Ascending aorta (tissue), 2 donors: ENCODE measurements at places on chromosomes 11 and 22. TPM values are rescaled to one million over a fixed set of nuclear protein-coding genes. Genes with fewer than 3 reads are reported as not detected.

- no peak for DNase-seq
These were observed 74.5 kb upstream of the ARFGAP3 start for GRCh38 chr22:42931421-42932196.

GRCh38 chr11:61543606-61544306 lies 35.2 kb downstream of the LRRC10B start:
- no peak for DNase-seq

DNA sequence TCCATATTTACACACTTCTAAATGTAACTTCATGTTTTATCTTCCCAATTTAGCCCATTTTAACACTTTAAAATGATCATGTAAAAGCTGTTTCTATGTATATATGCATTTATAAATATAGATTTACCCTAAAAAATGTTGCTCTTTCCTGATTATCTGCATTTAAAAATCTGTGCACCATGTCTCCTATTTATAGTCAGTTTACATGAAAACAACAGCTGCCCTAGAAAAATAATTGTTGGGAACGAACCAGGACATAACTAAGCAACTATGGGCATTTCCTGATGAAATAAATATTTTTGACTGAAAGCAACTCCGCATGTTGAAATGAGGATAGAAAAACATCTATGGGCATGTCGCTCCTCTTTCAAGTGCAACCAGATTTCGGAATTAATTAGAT lies 1368.2 kb downstream of the FAM181B start:
- DNase-seq: no peak

GRCh38 chr11:6539748-6540268 lies 42.7 kb downstream of the DNHD1 start:
- no peak for DNase-seq

DNA sequence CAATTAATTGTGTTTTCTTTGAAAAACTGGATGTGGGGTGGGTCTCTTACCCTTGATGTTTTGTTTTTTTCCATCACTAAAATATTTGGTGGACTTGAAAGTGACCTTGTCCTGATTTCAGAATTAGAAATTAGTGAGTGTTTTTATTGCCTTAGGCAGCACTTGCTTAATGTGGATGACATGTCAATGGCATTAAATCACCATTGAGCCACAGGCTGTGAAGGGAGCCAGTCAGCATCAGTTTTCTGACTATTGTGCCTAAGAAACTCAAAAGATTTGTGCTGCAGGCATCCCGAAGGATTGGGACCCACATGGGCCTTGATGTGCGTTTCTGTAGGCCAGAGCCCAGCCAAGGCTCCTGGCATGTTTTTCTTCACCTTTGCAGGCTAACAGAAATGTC lies 53.8 kb downstream of the SWAP70 start:
- DNase-seq: no peak

DNA sequence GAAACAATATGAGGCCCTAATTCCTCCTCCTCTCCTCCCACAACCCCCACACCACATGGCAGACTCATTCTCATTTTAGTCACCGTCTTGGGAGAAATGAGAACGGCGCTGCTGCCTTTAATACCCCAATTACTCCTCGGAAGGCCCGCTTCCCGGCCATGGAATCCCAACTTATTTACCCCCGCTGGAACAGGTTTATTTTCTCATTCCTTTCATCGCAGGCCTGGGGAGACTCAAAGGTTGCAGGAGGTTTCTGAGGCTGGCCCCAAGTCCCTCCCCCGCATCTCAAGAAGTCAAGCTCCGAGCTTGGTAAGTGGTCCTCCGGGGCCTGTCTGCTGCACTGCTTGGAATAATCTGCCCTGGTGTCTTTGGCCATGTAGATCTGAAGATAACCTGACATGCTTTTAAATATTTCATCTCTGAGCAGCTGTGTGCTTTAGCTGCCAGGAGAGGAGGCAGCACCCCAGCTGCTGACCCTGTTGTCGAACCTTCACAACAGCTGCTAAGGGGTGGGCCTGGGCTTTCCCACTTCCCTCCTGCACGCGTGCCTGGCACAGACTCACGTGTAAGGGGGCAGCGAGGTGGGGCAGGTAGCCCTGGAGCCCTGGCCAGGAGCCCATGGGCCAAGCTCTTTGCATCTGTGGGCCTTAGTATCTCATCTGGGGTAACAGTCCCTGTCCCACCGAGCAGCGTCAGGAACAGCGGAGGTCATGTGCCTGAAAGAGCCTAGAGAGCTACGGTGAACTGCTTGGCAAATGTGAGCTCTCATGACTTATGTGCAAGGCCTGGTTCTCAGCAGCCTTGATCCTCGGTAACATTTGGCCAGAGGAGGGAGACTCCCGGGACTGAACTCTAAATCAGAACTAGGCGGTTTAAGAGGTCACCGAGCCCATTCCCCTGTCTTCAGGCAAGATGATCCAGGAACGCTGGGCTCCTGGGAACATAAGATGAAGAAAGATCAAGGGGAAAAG lies 164.6 kb downstream of the ST3GAL4 start:
- no peak for DNase-seq

DNA sequence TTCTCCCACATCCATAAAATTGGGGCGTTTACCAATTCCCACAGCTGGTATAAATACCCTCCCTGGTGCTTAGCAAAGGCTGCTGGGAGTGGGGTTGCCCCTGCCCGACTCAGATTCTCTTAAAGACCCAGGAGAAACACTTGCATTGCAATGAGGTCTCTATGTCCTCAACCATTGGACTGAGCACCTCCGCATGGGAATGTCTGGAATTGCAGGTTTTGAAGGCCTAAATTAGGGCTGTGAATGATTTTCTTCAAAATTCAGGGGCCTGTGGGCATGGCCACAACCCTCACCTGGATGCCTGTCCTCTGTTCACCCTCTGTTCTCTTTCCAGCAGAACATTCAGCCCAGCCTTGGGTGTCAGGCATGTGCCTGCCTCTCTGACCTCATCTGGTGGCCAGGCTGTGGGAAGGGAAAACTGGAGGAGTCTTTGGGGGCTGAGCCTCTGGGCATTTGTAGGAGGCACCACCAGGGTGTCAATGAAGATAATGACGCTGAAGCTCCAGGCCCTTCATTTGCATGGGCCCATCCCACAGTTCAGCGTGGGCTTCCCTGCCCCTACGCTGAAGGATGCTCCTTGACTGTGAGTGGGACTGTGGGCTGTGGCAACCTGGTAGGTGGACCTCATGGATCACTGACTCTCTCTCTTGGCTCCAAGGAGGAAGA lies 52.7 kb upstream of the MYEOV start:
- no peak for DNase-seq

DNA sequence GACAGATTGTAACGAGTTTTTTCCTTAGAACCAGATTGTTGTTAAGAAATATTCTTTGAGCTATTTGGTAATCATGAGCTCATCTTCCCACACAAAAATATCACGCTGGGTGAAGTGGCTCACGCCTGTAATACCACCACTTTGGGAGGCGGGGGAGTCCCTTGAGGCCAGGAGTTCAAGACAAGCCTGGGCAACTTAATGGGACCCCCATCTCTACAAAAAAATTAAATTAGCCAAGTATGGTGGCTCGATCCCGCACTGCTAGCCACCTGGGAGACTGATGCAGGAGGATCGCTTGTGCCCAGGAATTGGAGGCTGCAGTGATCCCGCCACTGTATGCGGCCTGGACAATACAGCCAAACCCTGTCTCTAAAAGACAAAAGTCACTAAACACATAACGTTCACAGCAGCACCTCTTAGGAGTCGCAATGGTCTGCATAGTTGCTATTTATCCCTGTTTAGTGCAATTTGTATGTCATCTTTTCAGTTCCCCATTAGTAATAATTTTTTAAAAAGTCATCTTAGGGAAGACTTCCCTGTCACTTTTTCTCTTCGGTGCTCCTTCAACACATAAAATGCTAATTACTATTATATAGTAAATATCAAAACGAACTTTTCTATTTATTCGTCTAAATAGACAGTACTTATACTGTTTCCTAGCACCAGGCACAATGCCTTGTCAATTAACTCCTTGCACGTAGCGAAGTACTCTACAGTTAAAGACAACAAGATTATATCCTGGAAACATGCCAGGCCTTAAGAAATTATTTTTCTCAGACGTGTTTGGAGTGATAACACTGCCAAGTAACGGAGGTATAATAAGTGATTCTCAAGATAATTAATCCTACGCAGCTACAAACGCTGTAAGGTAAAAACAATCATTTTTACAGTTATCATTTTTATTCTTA lies 1.1 kb downstream of the ST13 start:
- no peak for DNase-seq

GRCh38 chr11:128324531-128325141 lies 262.7 kb downstream of the ETS1 start:
- DNase-seq: no peak

DNA sequence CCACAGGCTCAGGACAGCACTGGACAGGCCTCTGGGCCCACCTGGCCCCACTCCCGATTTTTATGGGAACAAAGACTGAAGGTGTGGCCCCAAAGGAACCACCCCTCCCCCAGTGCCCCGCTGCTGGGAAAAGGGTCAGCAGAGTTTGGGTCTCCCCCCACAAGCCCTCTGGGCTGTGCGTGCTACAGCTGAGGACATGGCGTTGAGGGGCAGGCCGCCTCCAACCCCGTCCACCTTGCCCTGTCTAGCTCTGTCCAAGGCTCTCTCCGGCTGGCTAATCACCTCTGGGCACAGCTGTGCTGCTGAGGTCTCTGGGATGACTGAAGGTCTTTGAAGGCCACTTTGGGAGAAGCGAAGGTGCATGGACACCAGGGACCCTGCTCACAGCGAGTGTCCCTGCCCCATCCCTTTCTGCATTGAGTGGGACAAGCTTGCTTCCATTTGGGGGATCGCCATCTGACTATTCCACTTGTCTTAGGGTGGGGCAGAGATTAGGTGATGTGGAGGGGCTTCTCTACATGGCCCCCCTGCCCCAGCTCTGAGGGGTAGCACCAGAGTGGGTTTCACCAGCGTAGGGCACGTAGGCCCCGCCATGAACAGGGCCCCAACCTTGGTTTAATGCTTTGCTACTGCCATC lies 6.5 kb downstream of the ASCL2 start:
- no peak for DNase-seq

GRCh38 chr11:35944503-35945136 lies 758 bp downstream of the LDLRAD3 start:
- no peak for DNase-seq

GRCh38 chr11:19258641-19259230 lies 18.0 kb upstream of the E2F8 start:
- no peak for DNase-seq

GRCh38 chr11:12245091-12245490 lies 132.3 kb upstream of the PARVA start:
- DNase-seq: no peak

DNA sequence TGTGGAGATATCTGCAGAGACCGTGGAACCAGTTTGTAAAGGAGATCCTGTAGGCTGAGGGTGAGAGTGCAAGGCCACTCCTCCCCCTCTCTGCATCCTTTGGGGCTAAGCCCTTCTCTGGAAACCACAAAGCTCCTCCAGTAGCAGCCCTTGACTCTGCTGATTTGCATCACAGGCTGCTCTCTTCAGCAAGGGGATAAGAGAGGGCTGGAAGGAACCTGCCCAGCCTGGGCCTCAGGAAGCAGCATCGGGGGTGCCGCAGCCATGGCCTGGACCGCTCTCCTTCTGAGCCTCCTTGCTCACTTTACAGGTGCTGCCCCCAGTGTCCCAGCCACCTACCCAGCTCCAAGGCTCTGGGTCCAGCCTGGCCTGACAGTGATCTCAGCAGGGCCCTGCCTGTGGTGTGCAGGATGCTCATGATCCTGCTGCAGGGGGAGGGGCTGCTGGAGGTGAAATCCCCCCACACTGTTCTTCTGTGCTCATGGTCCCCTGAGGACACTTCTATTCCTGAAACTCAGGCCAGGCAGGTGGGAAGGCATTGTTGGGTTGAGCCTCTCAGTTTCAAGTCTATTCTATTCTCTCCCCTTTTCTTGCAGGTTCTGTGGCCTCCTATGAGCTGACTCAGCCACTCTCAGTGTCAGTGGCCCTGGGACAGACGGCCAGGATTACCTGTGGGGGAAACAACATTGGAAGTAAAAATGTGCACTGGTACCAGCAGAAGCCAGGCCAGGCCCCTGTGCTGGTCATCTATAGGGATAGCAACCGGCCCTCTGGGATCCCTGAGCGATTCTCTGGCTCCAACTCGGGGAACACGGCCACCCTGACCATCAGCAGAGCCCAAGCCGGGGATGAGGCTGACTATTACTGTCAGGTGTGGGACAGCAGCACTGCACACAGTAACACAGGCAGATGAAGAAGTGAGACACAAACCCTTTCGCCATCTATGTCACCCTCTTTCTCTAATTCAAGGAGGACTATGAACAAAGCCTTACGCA lies 68.5 kb upstream of the IGLL5 start:
- DNase-seq: no peak

- DNase-seq: no peak
These were observed 7.8 kb downstream of the SIPA1 start for GRCh38 chr11:65645710-65646109.

DNA sequence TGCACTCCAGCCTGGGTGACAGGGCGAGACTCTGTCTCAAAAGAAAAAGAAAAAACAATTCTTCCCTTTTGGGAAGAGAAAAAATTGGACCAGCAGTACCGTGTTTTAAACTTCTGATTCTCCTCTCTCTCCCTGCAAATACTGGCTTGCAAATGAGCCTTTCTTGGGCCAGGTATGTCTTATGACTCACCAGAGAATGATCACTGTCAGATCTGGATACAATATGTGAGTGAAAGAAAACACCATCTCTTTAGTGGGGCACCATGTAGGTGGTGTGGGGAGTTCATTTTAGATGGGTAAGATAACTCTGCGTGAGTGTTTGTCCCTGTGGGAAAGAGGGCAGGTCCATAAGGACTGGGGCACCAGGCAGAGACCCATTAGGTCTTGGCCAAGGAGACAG lies 2.4 kb upstream of the SCGB2A2 start:
- DNase-seq: no peak

- no peak for DNase-seq
These were observed 142.6 kb upstream of the BLID start for GRCh38 chr11:122258446-122259194.

GRCh38 chr11:109695696-109696095 lies 273.7 kb downstream of the C11orf87 start:
- no peak for DNase-seq

DNA sequence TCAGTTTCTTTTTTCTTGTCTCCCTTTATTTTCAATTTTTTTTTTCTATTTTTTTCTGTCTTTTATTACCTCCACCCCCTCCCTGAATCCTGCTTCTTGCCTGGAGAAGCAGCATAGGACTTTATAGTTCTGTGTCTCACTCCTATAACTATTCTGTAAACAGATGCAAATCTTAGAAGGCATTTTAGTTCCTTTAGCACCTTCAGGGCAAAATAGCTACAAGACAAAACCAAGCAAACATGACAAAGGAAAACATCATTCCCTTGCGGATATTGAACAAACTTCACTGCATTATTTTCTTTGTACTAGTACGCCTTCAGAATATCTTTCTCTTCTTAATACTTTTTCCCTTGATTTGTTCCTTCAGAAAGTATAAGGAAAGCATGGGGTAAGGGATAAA lies 446.2 kb upstream of the CHORDC1 start:
- no peak for DNase-seq

The C11orf87 gene
- total RNA-seq: not detected

The TMPRSS5 gene
- total RNA-seq: not detected

The P2RX6 gene
- not detected for total RNA-seq

The RAG2 gene
- total RNA-seq: not detected

The EMID1 gene
- total RNA-seq: 0.64 TPM

The MOV10L1 gene
- total RNA-seq: not detected

The SLC6A5 gene
- not detected for total RNA-seq

The IRF7 gene
- total RNA-seq: 44.6 TPM

The KCNE3 gene
- total RNA-seq: not detected

The OMP gene
- not detected for total RNA-seq

The MOGAT2 gene
- not detected for total RNA-seq

The LRRC74B gene
- 2.6 TPM for total RNA-seq

The C11orf65 gene
- total RNA-seq: not detected

The MCHR1 gene
- not detected for total RNA-seq
